ENCODE measurements at places on chromosomes 6 and 20. TPM values are rescaled to one million over a fixed set of nuclear protein-coding genes. Genes with fewer than 3 reads are reported as not detected.

- DNase-seq: no peak
Measured at GRCh38 chr6:166484863-166485262, 101.6 kb downstream of the RAMACL start.

LPA gene
- not detected for total RNA-seq

- peak; percentile 68 for DNase-seq
Measured at GRCh38 chr6:110509617-110510241, 33.3 kb upstream of the SLC22A16 start.

DNA sequence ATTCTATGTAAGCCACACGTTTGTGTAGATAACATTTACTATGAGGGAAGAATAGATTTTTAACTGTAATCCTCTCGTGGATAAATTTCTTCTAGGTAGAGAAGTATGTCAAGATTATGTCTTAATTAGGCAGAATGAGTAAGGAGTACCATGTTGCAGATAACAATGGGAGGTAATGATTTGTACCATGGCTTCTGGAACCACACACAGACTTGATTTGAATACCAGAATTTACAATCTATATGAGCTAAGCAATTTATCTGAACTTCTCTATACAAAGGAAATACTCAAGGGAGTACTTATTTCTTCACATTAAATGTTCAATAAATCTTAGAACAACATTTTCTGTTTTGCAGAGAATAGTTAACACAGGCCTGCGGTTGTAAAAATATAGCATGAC is 51.5 kb downstream of the RPS12 start:
- DNase-seq: no peak

HSPA12B gene
- not detected for total RNA-seq

CLPSL1 gene
- total RNA-seq: not detected

GRCh38 chr20:50187403-50188051 is 3.1 kb upstream of the CEBPB start:
- no peak for DNase-seq

SCRT2 gene
- total RNA-seq: not detected

GJA1 gene
- total RNA-seq: 1.1 TPM

CALHM6 gene
- total RNA-seq: not detected

- no peak for DNase-seq
Measured at GRCh38 chr6:241336-241865, 50.9 kb upstream of the DUSP22 start.

DNA sequence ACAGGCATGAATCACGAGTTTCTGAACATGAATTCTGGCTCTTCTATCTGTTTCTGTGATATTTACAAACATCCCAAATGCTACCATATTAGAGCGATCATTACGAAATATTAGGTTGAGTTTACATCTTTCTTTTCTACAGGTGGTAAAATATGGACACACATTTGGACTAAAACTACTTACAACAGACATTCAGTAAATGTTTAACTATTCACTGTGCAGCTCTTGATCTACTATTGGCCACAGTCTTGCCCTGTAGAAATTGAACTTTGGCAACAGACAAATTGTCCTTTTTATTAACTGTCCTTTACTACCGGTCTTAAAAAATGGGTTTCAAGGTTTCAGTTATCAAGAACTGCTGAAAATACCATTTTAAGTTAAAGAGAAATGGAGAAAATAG is 26.5 kb upstream of the MTRF1L start:
- DNase-seq: no peak

WFDC12 gene
- not detected for total RNA-seq

- no peak for DNase-seq
Measured at GRCh38 chr6:52502306-52503029, 74.4 kb downstream of the TRAM2 start.

ULBP3 gene
- 18.4 TPM for total RNA-seq

DNA sequence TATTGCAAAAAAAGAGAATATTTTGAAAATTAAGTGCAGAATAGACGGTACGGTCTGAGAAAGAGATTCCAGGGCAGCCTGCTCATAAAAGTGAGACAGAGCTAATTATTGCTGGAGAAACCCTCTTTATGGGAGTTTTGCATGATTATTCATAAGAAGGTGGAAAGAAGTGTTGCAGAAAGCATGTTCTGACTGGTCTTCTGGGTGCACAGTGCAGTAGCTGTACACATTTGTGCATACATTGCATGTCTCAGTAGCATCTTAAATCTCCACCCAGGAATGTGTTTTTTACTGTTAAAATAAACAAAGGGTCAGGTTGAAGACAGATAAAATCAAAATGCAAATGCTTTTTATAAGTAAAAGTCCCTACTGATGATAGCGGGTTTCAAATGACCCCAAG is 1813.6 kb upstream of the DEFB115 start:
- DNase-seq: no peak
